ENCODE measurements at places on chromosomes 6 and 20. TPM values are rescaled to one million over a fixed set of nuclear protein-coding genes. Genes with fewer than 3 reads are reported as not detected.

Gene RBPJL
- total RNA-seq: not detected

Gene C20orf202
- total RNA-seq: not detected

Gene HLA-DPA1
- 2.8 TPM for total RNA-seq

Gene CCN5
- 0.93 TPM for total RNA-seq

Gene MCCD1
- not detected for total RNA-seq

Gene CDH26
- total RNA-seq: 0.12 TPM

Gene LBP
- 0.26 TPM for total RNA-seq

Gene UNC5CL
- under 0.01 TPM for total RNA-seq

Gene MYB
- 0.53 TPM for total RNA-seq

Gene ZC3H12D
- total RNA-seq: under 0.01 TPM

Gene DBNDD2
- total RNA-seq: 7.1 TPM

Gene MRAP2
- total RNA-seq: 1.5 TPM

Gene APMAP
- 126 TPM for total RNA-seq

Gene BPIFB1
- total RNA-seq: not detected

Gene SNPH
- total RNA-seq: 6.2 TPM

Gene GHRH
- not detected for total RNA-seq

Gene LY6G6F
- not detected for total RNA-seq

Gene PPP1R3G
- total RNA-seq: 1.2 TPM

Gene CARMIL1
- total RNA-seq: 28.3 TPM

Measured in aortic smooth muscle cell (primary cell).